ENCODE measurements at places on chromosomes 5 and 9.

- DNase-seq, result peak; percentile 97
Observed at GRCh38 chr9:14251154-14252071, 62.5 kb downstream of the NFIB start.

- DNase-seq, result no peak
Observed at GRCh38 chr5:568061-568781, 43.9 kb upstream of the CEP72 start.

GRCh38 chr9:76759732-76760131 is 4.5 kb upstream of the PCA3 start:
- DNase-seq, result no peak

DNA sequence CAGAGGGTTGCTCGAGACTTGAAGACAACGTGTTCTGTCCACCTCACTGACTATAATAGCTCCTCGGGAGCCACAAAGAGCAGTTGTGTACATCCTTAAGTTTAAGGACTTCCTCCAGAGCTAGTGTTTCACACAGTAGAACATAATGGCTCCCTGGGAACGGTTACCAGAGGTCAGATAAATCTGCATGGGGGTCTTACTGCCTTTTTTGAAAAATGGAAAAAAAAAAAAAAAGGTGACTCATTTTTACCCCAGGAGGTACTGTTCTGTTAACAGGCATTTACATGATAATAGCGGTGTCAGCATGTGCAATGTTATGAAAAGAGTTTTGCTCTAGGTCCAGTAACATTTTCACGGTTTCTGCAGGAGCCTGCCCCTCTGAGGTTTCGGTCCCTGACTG is 498.9 kb upstream of the WWC1 start:
- DNase-seq, result no peak

GRCh38 chr9:90459321-90459720 is 183.3 kb downstream of the DIRAS2 start:
- DNase-seq, result no peak

DNA sequence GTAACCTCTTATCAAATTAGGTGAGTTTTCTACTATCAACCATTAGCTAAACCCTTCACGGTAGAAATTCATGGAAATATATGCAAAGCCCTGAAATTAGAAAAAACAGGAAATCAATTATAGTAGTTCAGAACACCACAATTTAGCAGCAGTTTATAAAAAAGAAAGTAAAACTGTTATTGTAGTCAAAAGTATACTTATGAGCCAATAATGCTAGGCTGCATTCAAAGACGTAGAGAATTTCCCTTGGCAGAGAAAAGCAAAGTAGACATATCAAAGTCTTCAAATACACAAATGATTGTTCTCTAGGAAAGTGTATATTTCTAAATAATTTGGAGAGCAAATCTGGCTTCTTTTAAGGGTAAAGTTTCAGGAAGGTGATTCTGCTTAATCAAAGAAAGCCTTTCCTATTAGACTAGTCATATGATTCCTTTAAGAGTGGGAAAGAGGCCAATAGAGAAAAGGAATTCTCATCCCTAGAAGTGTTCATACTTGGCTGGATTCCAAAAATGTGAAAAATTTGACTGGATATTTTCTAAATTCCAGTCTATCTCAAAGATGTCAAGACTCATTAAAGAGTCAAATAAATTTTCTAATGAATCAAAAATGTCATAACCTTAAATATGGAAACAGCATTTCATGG is 185.5 kb downstream of the SMC2 start:
- DNase-seq, result peak; percentile 27

DNA sequence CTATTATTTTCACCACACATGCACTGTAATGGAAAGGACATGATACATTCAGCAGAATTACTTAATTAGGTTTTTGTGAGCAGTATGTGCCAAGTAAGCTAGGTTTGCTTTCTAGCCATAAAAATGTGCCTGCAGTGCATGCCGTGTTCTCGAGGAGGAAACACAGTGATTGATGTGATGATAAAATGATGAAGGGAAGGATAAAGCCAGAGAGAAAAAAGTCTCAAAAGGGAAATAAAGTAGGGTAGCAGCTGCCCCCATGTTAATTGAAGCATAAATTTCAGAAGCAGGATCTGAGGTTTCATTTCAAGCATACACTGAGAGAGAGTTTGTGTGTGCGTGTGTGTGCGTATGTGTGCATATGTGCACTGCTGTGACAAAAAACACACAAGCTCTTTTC is 714.2 kb upstream of the C9orf72 start:
- DNase-seq, result no peak

Data from bronchial epithelial cell (primary cell).